Fibroblast of the conjunctiva (primary cell): ENCODE measurements at places on chromosomes 11 and 22.

- no peak for DNase-seq
Measured at GRCh38 chr11:122157653-122158161, 41.7 kb upstream of the BLID start.

GRCh38 chr22:44735518-44736428, 16.6 kb upstream of the ARHGAP8 start:
- DNase-seq = peak; percentile 13

- DNase-seq = no peak
Measured at GRCh38 chr11:65211293-65212105, 29.8 kb downstream of the CAPN1 start.

- no peak for DNase-seq
Measured at GRCh38 chr11:95149651-95150364, 60.2 kb downstream of the ENDOD1 start.

DNA sequence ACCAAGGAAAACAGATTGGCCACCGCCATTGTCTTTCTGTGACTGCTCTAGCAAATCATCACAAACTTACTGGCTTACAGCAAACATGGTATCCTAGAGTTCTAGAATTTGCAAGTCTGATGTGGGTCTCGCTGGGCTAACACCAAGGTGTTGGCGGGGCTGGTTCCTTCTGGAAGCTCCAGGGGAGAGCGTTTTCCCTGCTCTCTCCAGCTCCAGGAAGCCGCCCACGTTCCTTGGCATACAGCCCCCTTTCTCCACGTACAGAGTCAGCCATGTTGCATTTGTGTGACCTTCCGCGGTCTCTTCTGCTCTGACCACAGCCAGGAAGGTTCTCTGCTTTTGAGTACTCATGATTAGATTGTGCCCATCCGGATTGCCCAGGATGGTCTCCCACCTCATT, 27.5 kb downstream of the TBC1D22A start:
- DNase-seq = no peak

DNA sequence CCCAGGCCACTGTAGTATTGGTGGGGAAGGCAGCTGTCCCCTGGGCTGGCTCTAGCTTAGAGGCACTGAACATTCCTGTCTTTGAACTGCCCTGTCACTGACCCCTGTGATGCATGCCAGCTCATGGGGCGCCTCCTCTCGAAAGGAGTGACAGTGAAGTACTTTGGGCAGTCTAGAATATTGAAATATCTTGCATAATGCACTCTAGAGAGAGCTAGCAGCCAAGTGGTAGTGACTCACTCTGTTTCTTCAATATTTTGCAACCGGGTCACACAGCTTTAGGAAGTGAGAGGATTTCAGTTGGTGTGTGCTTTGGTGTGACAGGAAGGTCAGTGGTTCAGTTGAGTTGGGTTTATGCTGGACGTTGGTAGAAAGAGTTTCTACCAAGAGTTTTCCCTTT, 35.5 kb upstream of the ST14 start:
- DNase-seq = peak; percentile 86
